ENCODE measurements at places on chromosomes 6 and 20.
A peak's percentile ranks its signal among the peaks of the same experiment; 100 is the strongest.

DNA sequence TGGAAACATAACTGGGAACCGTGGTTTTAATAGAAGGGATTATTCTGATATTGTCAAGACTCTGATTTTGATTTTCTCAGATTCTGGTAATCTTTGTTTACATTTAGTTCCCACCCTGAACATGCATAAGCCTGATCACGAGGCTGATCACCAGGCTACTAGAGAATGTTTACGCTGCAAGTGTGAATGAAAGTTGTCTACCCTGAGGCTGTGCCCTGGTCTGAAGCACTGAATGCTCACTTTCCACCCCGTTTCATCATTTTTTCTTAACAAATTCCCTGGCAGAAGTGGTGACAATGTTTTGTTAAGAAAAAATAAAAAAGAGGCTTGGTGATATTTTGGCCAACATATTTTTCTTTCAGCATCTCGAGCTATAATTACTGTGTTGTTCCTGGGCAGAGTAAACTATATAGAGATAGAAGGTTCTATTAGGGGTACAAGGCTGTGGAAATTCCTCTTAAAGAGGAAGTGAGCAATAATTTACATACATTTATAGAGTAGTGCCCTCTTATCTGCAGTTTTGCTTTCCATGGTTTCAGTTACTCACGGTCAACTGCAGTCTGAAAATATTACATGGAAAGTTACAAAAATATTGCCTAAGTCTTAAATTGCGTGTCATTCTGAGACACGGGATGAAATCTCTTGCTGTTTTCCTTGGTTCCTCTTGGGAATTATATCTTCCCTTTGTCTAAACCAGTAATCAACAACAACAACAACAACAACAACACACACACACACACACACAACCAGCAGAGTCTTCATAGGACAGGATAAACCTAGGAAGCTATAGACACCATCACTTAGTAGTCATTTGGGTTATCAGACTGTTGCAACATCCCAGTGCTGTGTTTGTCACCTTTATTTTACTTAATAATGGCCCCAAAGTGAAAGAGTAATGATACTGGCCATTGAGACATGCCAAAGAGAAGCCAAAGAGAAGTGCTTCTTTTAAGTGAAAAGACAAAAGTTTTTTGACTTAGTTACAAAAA lies 566.6 kb upstream of the CITED2 start:
- peak; percentile 9 for DNase-seq

- no peak for DNase-seq
These were observed 497.2 kb upstream of the CDH4 start for GRCh38 chr20:60754856-60755255.

- peak; percentile 34 for DNase-seq
These were observed 16.0 kb downstream of the RPS12 start for GRCh38 chr6:132830334-132830751.

DNA sequence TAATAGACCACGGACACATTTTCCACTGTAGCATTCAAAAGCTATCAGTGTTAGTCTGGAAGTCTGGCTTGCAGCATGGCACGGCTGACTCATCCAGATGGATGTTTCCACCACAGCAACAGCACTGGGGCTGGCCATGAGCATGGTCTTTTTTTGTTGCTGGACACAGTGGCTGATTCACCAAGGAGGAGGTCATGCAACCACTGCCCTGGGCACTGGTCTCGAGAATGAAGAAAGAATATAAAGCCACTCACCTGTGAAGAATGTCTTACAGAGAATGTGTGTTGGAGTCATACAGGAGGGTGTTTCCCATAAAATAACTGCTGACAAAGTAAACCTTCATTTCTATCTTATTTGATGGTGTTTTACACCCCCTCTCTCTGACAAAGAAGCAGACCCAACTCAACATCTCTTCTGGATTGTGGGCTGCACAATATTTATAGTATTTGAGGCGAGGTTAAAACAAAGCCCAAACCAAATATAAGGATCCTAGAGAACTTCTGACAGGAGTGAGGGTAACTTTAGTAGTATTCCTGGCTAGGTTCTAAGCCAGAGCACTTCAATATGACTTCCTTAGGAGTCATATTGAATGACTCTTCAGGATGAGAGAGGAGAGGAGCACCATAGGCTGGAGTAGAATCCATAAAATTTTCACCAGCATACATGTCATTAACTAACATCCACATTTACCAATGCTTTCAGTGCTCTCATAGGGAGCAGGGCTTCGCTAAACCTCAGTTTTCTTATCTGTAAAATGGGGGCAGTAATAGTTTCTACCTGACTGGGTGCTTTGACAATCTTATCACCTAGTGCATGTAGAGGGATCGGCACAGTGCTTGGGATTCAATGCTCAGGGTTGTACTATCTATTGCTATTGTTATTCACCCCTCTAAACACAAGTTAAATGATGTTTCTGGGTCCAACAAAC lies 121.4 kb downstream of the KIF13A start:
- no peak for DNase-seq

GRCh38 chr6:89970609-89971337 lies 76.5 kb downstream of the GJA10 start:
- peak; percentile 44 for DNase-seq

DNA sequence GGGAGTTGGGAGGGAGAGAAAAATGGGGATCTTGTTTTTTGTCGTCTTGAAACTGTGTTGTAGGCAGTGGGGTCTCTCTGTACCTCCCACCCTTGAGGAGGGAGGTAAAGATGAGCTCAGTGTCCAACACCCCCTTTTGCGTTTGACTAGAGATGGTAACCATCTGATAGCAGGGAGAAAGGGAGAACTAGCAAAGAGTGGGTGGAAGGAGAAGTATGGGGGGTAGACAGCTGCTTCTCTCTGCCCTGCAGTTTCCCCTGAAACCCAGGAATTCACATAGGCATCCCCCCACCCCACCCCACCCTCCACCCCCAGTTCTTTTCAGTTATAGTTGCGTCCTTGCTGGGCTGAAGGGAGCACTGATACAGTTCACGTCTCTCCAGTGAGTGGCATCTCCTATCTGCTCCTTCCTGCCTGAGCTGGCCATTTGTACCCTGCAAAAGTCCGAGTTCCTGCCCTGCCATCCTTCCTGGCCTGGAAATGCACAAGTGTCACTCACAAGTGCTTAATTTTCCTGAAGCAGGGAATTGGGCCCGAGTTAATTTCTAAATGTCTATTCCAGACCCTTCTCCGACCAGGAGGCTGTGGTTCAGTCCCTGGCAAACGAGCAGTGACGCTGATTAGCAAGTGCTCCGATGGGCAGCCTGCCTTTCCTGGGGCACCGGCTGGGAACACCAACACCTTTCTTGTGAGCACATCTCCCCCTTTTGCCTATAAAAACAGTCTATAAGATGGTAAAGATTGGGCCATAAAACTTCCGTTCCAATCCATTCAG lies 1.5 kb downstream of the SIRPA start:
- DNase-seq: no peak

GRCh38 chr20:1402149-1402548 lies 9.3 kb upstream of the FKBP1A start:
- no peak for DNase-seq

GRCh38 chr20:5553194-5553815 lies 196.9 kb upstream of the SHLD1 start:
- no peak for DNase-seq

GRCh38 chr6:20351534-20351933 lies 50.1 kb upstream of the E2F3 start:
- DNase-seq: no peak

GRCh38 chr6:20691185-20691584 lies 156.9 kb downstream of the CDKAL1 start:
- DNase-seq: no peak

Data from RPMI8226 (cell line).